ENCODE measurements at places on chromosomes 5 and 9.
A peak's percentile ranks its signal among the peaks of the same experiment; 100 is the strongest.

GRCh38 chr9:105359892-105360291 lies 87.9 kb upstream of the FSD1L start:
- peak; percentile 68 for DNase-seq

- no peak for DNase-seq
Measured at GRCh38 chr5:157594675-157595459, 19.3 kb upstream of the ADAM19 start.

- no peak for DNase-seq
Measured at GRCh38 chr5:89473196-89473595, 590.2 kb upstream of the MEF2C start.

DNA sequence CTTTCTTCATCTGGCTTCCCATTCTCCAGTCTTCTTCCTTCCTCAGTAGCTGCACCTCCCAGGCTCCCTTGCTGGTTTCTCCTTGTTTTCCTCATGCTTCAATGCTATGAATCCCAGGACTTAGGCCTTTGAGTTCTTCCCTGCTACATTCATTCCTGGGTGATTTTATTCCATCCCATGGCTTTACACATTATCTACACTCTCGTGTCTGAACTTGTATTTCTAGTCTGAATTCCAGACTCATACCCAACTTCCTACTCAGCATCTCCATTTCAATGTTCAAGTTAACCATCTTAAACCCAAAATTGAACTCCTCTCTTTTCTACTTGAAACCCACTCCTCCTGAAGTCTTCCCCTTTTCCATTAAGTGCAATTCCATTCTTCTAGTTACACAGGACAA lies 20.0 kb downstream of the SLC24A2 start:
- DNase-seq: no peak

GRCh38 chr5:32508806-32509805 lies 64.6 kb upstream of the ZFR start:
- no peak for DNase-seq

DNA sequence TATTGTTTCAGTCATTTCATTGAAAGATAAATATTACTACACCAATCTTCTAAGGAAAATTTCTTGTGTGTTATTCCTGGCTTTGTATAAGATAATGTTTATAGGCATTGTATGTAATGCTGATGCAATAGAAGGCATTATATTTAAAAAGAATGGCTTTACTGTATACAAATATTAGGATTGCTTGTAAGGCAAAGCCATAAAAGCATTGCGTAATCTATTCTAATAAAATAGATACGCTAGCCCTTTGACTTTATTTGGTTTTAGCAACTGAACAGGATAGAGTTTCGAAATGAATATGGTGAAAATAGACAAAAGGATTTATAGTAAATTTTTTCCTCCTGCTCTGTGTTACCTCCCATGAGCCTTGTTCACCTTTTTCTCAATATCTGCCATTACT lies 5.5 kb upstream of the LYSMD3 start:
- no peak for DNase-seq

GRCh38 chr5:124697933-124698591 lies 48.4 kb downstream of the ZNF608 start:
- no peak for DNase-seq

DNA sequence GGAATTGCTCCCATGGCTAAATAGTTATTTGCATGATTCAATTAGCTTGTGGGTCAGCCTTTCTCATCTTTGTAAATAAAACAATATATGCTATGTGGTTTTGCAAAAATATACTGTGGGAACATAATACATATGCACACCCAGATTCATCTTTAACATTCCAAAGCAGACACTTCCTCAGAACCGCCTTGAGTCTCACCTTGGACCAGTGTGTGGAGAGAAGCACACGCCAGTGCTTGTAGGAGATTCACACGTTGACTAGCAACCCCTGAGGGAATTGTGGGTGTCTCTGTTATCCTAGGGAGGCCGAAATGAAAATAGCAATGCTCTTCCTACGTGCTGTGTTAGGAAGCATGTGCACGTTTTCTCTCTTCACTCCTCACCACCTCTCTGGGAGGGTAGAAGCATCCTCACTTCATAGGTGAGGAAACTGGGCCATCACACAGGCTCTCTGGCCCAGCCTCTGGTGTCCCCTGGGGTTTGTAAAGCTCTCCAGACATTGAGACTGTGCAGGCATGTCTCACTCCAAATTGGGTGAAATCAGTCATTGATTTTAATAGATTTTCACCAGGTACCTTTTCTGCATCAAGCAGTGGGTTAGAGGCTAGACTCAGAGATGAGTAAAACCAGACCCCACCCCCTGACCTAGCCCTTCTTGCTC lies 221.7 kb downstream of the PBX3 start:
- DNase-seq: no peak

DNA sequence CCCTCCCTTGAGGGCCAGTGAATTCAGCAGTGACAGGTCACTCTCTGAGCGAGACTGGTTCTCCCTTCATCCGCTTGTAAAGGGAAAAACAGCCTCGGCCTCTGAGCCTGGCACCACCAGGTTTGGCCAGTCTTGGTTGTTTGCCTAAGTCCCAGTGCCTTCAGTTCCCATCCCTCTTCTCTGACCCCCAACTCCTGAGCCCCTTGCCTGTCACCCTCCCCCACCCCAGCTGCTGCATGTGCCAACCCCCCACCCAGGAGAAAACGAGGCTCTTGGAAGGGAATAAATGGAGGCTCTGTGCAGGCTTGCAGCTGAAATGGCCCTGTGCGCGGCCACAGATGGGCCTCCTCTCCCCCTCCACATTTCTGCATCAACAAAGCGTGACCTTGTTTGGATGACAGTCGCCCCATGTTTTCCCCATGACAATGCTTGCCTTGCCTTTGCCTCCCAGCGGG lies 3.1 kb downstream of the URM1 start:
- no peak for DNase-seq

DNA sequence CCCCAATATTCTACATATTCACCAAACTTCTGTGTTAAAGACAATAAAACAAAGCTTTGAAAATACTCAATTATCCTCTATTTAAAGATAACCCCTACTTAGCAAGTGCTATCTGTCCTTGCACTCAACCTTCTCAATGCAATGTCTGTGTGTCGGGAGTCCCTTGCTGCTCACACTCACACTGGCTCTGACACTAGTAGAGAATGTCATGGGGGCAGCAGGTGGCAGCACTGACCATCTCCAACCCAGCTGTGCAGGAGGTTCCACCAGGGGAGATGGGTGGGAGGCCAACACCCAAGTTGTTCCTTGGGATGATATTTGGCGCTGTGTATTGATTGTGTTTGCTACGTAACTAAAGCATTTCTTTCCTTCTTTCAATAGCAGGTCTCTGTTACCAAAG lies 59.4 kb upstream of the SIMC1 start:
- DNase-seq: peak; percentile 8

- DNase-seq: no peak
Measured at GRCh38 chr5:34026089-34026761, 16.8 kb downstream of the C1QTNF3 start.

GRCh38 chr5:109830955-109831502 lies 141.3 kb downstream of the MAN2A1 start:
- DNase-seq: peak; percentile 27

- DNase-seq: no peak
Measured at GRCh38 chr9:76526026-76526425, 67.0 kb downstream of the GCNT1 start.

DNA sequence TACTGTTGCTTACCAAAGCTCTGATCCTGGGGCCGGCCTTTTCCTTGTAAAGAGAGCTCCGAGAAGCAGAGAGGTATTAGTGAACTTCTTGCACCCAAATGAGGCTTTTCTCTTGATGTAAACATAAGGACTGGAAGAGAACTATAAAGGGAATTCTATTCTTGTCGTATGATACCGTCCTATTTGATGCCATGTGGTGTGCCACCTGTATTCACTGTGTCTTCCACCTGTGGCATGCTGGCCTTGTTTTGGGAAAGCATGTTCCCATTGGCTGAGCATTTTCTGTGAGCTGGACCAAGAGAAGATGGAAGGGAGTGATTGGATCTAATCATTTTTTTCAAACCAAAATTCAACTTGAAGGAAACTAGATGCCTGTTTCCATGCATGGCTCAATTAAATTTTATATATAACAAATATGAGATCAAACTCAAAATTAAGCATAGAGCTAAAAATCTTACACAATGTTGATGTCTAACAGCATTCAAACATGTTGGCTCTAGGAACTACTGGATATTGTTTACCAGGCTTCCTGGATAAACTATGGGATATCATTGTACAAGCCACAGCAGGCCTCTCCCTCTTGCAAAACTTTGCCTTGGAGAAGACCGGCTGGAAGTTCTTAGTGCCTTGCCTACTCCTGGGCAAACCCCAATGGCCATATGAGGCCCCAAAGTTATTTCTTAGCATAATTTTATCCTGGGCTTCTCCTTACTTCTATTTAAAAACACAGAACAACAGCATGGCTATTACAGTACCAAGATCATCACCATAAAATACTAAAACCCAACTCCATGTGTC lies 115.3 kb downstream of the TSSK1B start:
- DNase-seq: no peak

GRCh38 chr9:26939955-26940711 lies 6.9 kb downstream of the PLAA start:
- DNase-seq: no peak

GRCh38 chr9:134335061-134335460 lies 8.8 kb downstream of the RXRA start:
- DNase-seq: no peak

- peak; percentile 64 for DNase-seq
Measured at GRCh38 chr5:73796164-73797131, 170.5 kb downstream of the ARHGEF28 start.

GRCh38 chr5:9015260-9015936 lies 530.5 kb downstream of the SEMA5A start:
- DNase-seq: peak; percentile 5

DNA sequence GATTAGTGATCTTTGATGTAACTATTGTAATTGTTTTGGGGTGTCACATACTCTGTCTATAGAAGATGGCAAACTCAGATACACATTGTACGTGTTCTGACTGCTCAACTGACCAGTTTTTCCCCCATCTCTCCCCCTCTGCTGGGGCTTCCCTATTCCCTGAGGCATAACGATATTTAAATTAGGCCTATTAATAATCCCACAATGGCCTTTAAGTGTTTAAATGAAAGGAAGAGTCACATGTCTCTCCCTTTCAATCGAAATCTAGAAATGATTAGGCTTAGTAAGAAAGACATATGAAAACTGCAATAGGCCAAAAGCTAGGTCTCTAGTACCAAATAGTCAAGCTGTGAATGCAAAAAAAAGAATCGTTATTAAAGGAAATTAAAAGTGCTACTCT lies 265.6 kb downstream of the TMEM232 start:
- DNase-seq: no peak

GRCh38 chr5:15073453-15073852 lies 201.9 kb upstream of the ANKH start:
- DNase-seq: no peak

- no peak for DNase-seq
Measured at GRCh38 chr9:136687721-136688223, 515 bp upstream of the AGPAT2 start.

DNA sequence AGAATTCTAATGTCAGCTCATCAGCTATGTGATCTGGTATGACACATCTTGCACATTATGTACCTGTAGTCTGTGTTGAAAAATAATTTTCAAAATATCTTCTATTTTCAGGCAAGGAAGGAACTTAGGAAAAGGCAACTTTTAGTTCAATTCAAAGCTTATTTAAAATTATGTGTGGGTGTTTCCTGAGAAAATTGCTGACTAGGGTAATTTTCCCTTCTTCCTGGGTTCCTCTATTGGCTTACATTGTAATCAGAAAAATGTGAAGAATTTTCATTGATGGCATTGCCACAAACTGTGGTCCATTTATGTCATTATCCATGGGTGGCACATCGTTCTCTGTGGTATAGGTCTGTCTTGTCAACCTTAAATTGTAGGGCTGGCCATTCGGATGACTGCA lies 328.7 kb upstream of the SGCD start:
- no peak for DNase-seq

DNA sequence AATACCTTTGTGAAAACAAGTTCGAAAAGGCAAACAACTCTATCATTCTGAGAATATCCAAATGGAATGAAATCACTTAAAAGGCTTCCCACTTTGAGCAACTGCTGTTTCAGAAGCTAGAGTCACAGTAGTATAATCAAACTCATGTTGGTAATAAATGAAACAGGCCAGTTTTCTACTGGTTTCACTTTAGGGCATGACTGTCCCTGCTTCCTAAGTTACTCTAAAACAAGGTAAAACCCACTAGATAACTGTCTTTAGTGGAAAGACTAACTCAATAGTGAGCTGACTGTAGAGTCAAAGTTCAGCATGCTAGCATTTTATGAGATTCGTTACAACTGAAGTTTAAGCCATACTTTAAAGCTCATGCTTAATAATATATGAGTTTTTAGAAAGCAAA lies 6.0 kb downstream of the CDC26 start:
- DNase-seq: no peak

- no peak for DNase-seq
Measured at GRCh38 chr5:174982485-174982884, 258.1 kb downstream of the MSX2 start.

DNA sequence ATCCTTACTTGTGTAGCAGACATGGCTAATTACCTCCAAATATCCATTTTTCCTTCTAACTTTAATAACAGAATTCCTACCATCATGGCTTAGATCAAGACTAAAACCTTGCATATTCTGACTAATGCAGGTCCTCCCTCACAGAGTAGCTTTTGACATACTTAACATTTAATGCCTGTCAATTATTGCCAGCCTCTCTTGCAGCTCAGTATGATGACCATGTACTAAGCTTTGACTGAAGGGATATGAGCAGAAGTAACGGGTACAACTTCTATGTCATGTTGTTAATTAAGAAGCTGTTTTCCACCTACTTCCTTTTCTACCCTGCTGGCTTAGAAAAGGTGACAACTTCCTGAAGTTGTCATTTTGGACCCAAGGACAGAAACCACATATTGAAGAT lies 533.4 kb downstream of the PSAT1 start:
- no peak for DNase-seq

DNA sequence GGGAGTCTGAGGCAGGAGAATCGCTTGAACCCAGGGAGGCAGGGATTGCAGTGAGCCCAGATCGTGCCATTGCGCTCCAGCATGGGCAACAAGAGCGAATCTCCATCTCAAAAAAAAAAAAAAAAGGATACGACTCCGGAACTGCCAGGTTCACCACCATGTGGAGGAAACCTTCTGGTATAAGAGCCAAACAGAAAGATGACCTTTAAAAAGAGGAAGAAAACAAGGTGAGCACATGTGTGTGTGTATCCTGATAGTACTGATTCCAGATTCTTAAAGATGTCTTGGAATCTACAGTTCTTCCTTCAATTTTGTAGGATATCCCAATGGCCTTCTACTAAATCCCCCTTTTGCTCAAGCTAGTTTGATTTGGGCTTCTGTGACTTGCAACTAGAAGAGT lies 33.7 kb downstream of the FBXO10 start:
- DNase-seq: no peak

- DNase-seq: no peak
Measured at GRCh38 chr9:133098104-133098754, 22.8 kb downstream of the RALGDS start.

DNA sequence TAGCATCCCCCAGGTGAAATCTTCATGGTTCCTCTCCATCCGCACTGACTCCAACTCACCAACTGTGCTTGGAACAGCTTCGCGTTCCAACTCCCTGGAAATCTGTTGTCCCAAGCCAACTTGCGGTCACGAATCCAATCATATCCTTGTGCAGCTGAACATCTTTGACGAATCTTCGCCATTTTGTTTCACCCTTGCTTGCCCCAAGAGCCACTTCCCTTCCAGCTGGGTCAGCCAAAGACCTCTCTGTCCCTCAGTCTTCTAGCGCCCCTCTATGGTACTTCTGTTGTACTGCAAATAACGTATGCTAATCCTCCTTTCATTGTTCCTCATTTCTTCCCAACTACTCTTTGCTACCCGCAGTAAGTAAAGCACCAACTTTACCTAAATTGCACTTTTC lies 61.0 kb upstream of the TARS1 start:
- peak; percentile 58 for DNase-seq
